ENCODE measurements at places on chromosomes 5 and 9.

- no peak for DNase-seq
These were observed 9.0 kb downstream of the OR1J1 start for GRCh38 chr9:122468735-122469134.

- DNase-seq: no peak
These were observed 197.4 kb downstream of the GAS1 start for GRCh38 chr9:86749894-86750255.

GRCh38 chr5:138942861-138943260, 67.7 kb upstream of the LRRTM2 start:
- DNase-seq: no peak

DNA sequence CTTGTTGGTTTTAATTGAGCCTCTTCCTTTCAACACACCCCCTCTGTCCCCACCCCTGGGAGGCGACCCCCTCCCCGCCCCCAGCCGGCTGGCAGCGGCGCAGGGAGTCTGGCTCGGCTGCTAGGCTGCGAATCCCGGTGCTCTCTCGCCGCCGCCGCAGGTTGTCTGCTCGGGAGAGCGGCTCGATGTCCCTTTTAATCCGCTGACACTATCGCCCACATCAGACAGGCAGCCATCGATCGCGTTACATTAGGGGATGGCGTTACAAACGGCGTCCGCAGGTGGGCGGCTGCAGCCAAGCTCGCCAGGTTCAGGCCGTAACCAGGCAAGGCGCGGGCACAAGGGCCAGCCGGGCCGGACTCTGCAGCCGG, 1.3 kb downstream of the NR2F1-AS1 start:
- no peak for DNase-seq

- no peak for DNase-seq
These were observed 136.1 kb upstream of the ELAVL2 start for GRCh38 chr9:23962101-23962500.

DNA sequence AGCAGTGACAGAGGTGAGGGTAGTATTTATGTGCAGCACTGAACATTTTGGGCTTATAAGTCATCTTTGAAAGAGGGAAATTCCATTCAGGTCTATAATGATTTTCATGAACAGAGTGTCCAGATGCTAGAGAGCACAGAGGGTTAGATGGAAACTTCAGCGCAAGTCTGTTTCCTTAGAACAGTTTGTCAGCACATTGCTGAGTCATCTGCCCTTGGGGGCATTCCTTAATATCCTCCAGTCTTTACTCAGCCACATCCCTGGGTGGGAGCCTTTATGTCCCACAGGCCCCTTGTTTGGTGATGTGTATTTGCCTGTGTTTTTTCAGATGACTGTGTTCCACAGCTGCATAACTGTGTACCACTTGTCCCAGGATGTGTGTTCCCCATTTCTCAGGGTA, 138.5 kb upstream of the S1PR3 start:
- no peak for DNase-seq

GRCh38 chr9:135046739-135047350, 40.6 kb upstream of the OLFM1 start:
- no peak for DNase-seq

DNA sequence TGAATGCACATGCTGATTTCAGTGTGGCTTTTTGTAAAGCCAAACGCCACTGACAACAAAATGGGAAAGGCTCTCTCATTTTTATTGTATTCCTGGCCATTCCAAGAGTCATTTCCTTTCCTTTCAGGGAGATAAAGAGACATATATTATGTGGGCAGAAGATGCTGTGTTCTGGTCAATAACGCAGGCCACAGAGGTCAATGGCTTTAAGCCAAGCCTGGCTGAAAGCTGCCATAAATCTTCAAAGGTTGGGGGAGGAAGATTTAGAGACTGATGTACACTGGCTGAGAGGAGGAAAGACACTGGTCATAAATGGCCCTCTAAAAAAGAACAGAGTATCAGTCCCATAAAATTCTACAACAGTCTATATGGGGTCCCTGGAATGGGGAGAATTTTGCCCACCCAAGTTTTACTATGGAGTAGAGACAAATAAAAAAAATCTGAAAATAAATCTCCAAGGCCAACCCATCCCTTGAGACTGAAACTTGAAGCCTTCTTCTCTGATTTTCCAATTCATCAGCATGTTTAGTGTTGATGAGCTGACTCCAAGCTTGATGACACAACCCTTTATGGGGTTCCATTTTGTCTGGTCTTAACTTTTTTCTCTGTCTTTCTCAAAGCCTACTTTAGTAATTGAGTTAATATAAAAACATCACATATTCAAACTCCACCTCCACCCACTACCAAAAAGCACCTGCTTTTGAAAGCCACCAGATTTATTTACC, 152.1 kb upstream of the SLC24A2 start:
- DNase-seq: no peak

GRCh38 chr9:8643896-8644295, 844.3 kb upstream of the DMAC1 start:
- DNase-seq: no peak

DNA sequence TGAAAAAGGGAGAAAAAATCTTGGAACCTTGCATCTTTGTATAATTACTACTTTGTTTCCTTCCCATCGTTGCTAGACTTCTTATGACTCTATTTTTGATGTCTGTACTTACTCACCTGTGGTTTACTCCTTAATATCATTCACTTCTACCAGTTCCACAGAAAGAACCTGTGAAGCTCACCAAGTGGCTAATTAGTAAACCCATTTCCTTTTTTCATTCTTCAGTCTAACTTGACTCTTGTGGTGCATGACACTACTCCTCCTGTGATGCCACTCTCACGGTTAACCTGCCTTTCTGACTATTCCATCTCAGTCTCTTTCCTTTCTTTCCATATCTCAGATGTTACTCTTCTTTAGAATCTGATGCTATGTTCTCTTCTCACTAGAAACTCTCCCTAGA, 14.6 kb downstream of the RECK start:
- DNase-seq: no peak

- no peak for DNase-seq
These were observed 690.2 kb downstream of the NR2F1-AS1 start for GRCh38 chr5:92890841-92891244.

- no peak for DNase-seq
These were observed 17.4 kb upstream of the PTCH1 start for GRCh38 chr9:95533996-95534680.

- no peak for DNase-seq
These were observed 118.6 kb downstream of the ZSWIM6 start for GRCh38 chr5:61450493-61451279.

DNA sequence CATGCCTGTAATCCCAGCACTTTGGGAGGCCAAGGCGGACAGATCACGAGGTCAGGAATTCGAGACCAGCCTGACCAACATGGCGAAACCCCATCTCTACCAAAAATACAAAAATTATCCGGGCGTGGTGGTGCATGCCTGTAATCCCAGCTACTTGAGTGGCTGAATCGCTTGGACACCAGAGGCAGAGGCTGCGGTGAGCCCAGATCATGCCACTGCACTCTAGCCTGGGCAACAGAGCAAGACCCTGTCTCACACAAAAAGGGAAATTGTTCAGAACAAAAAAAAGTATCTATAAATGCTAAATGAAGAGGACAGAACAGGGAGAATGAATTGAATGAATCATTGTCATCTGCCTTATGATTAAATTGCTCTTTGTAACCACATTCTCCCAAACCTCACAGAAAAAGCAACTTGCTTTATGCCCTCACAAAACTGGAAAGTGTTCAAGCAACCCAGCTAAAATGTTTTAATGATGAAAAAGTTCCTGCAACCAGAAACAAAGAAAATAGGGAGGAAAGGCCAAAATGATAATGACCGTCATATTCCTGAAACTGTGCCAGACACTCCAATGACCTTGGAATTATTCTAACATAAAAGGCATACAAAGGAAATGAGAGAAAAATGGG, 83.7 kb downstream of the SERINC5 start:
- no peak for DNase-seq

- DNase-seq: no peak
These were observed 121.3 kb upstream of the OSMR start for GRCh38 chr5:38724301-38725030.

GRCh38 chr9:36293171-36293570, 34.9 kb upstream of the GNE start:
- no peak for DNase-seq

- no peak for DNase-seq
These were observed 244.4 kb upstream of the ADRA1B start for GRCh38 chr5:159671886-159672285.

DNA sequence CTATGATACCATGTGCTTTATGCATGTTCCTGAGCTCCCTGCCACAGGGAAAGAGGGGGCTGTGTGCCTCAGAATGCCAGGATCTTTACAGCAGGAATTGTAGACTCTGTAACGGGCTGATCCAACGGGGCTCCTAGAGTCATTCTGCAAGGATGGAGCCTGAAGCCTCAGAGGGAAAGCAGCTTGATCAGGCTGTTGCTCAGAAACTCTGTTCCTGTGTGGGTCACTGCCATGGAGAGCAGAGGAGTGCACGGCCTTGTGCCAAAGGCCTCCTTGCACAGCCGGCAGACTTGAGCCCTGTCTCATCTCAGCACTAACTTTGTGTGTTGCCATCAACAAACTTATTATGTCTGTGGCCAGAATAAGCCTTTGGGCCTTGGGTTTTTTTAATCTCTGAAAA, 51.8 kb downstream of the AMBP start:
- DNase-seq: no peak

GRCh38 chr9:27572061-27572460, 1.2 kb downstream of the C9orf72 start:
- DNase-seq: no peak

DNA sequence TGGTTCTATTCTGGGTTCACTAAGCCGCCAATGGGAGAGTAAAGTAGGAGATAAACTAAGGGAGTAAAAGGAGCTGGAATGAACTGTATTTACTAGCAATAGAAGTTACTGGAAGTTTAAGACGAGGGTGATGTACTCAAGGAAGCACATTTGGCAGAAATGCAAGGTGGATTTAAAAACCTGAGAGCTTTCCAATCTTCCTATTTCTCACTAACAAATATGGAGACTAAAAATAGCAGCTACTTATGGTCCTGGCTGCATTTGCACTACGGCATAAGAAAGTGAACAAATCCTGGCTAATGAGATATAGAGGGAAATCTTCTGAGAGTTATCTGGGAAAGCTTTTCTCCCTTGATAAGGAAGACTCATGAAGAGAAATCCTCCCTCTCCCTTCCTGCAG, 153.4 kb downstream of the TMEM161B start:
- DNase-seq: no peak

DNA sequence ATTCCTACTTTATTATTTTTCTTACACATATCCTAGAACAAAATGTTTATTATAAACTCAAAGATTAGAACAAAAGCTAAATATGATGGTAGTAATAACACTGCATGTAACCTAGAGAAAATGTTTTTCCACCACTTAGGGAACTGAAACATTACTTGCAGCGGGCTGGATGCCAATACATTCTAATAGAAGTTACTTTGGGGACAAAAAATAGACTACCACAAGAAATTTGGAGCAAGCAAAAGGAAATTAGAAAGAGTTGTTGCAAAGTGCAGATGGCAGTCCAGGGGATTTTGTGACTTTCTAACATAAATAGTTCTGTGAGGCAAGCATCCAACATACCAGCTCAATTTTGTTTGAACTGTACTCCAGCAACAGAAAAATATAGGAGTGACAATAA, 255.3 kb upstream of the GRIN3A start:
- no peak for DNase-seq

DNA sequence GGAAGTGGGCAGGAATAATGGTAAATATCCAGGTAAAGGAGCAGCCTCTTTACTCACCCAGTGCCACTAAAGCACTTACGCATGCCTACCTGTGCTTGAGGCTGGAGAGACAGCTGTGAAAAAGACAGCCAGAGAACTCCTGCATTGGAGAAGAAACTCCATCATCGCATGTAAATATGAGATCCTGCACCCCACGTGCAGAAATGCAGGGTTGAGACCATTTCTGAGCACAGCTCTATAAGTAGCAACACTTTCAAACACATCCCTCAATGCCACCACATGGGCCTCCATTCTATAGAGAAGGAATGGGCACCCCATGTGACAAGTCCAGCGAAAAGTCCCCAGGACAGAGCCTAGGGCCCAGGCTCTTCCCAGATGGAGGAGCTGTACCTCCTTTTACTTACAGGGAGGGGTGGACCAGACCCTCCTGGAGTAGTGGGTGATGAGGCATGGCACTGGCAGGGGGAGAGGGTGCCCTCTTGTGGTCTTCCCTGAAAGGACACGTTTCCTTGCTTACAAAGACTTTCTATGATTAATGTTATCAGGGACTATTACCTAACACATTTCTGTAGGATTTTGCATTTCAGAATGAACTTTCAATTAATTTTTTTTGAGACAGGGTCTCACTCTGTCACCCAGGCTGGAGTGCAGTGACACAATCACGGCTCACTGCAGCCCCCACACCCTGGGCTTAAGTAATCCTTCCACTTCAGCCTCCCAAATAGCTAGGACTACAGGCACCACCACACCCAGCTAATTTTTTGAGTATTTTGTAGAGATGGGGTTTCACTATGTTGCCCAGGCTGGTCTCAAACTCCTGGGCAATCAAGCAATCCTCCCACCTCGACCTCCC, 55.3 kb upstream of the IL17B start:
- DNase-seq: no peak
